ENCODE measurements at places on chromosomes 13 and 19.
A peak's percentile ranks its signal among the peaks of the same experiment; 100 is the strongest.

- no peak for DNase-seq
These were observed 299.3 kb upstream of the ARGLU1 start for GRCh38 chr13:106867249-106867648.

- DNase-seq = no peak
These were observed 176.5 kb downstream of the CACNA1A start for GRCh38 chr19:13329766-13330165.

DNA sequence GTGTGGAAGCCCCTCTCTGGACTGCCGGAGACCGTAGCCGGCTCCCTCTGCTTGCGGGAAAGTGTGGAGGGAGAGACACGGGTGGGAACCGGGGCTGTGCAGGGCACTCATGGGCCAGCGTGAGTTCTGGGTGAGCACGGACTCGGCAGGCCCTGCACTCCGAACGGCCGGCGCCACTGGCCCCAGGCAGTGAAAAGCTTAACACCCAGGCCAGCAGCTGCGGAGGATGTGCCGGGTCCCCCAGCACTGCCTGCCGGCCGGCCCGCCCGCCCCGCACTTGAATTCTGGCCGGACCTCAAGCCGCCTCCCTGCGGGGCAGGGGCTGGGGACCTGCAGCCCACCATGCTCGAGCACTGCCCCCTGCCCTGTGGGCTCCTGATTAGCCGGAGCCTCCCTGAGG lies 147.0 kb downstream of the FGF9 start:
- no peak for DNase-seq

DNA sequence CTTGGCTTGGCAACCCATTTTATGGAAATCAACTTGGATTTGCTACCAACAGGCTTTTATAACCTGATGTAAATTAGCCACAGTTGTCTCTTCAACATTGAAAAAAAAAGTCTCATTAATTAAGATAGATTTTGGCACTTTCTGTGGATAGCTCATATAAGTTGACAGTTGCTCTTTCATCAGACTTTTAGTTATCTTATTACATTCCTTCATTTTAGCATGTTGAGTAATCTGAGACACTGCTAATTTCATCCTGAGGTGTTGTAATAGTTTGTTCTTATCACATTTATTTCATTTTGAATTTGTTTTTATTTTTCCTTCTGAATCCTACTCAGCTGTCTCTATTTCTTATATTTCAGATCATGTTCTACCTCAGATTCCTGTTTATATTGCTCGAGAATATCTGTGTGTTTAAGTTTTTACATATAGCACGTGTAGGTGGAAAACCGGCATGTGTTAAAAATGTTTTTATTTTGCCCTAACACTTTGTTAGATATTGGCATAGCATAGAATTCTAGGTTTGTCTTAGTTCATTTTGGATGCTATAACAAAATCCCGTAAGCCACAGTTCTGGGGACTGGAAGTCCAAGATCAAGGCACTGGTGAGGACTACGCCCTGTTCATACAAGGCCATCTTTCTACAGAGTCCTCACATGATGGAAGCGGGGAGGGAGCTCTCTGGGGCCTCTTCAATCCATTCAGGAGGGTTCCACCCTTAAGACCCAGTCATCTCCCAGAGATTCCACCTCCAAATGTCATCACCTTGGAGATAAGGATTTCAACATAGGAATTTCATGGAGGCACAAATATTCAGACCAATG lies 239.4 kb downstream of the COL4A1 start:
- DNase-seq = no peak

- DNase-seq = no peak
These were observed 1.3 kb downstream of the FBXW9 start for GRCh38 chr19:12695096-12695495.

DNA sequence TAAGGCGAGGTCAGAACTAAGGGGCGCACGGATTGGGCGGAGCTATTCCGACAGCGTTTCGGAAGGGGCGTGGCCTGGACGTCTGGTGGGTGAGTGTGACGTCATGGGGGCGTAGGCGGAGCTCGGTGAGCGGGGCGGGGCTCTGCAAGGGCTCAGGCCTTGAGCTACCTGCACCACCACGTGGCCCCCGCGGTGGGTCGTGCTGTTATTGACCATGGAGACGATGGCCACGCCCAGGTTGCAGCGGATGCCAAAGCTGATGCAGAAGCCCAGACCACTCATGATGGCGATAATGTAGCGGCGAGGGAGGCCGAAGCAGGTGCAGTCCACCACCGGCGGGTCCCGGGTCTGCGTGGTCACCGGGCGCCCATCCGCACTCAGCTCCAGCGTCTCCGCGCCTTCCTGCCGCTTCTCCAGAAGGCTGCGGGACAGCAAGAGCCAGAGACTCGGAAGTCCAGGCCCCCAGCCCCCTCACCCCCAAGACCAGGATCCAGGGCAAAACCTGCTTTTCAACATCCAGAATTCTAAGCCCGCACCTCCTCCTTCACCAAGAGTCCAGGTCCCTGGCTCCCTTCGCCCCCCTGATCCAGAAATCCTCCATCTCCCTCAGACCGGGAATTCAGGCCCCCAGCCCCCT lies 4.8 kb downstream of the SLC17A7 start:
- DNase-seq = no peak

- DNase-seq = no peak
These were observed 44.7 kb downstream of the KLF2 start for GRCh38 chr19:16369306-16369663.

GRCh38 chr13:33535061-33535460 lies 249.5 kb upstream of the STARD13 start:
- no peak for DNase-seq

DNA sequence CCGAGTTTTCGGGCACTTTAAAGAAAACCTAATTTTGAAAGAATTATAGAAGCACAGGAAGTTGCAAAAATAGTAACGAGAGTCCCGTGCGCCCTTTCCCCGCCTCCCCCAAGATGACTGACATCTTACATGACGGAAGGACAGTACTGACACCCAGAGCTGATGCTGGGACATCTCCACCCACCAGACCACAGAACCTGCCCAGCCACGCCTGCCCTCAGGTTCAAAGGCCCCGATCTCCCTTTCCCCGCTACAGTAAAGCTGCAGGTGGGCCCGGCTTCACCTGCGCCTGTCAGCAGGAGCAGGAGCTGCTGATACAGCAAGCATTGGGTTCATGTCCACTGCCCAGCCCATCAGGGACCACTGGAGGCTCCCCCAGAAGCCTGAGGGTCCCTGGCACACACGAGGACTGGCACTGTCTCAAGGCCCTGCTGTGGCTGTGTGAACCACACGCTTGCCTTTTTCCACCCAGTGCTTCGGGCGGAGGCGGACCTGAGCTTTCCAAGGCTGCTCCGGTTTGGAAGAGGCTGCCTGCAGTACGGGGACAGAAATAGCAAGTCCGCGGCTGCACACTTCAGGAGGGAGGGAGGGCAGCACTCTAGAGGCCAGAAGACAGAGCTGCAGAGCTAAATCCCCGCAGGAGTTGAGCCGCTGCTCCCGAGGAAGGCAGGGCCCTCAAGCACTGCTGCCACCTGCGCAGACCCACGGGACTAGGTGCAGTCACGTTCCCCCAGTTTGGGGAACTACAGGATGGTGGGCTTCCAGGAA lies 8.7 kb downstream of the MAP2K2 start:
- peak; percentile 14 for DNase-seq

DNA sequence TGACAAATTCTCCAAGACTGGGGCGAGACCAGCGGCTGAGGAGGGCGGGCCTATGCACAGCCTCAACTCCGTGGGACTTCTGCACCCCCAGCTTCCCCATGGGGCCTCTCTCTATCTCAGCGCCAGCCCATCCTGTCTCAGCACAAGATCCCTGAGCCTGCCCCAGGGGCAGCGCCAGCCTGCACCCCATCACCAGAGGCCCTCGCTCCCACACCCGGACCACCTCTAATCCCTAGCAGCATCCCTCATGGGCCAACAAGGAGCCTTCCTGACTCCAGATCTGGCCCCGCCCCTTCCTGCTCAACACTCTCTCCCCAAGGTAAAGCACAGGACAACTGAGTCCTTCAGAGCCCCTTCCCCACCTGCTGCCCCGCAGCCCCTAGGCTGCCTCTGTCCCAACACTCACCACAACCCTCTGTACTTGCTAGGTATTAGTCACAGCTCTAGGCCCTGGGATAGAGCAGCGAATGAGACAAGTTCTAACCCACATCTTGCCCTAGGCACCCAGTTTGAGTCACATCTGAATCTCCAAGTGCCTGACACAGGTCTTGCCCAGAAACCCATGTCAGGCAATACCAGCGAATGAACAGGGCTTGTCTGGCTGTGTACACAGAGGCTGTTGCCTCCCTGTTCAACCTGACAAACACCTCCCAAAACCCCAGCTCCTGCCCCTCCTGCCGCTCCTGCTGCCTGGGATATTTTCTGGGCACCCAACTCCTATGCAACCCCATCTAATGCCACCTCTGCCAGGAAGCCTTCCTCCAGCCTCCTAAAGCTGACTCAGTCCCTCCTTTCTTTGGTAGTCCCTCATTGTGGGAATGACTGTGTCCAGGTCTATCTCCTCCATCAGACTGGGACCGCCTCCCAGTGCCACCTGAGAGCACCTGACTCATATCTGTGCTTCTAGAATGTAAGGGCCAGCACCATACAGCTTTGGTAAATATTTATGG lies 18.6 kb downstream of the GRIK5 start:
- DNase-seq = no peak

GRCh38 chr13:74747186-74747955 lies 613.2 kb upstream of the KLF12 start:
- no peak for DNase-seq

- DNase-seq = no peak
These were observed 24.6 kb downstream of the CCNE1 start for GRCh38 chr19:29836409-29836825.

DNA sequence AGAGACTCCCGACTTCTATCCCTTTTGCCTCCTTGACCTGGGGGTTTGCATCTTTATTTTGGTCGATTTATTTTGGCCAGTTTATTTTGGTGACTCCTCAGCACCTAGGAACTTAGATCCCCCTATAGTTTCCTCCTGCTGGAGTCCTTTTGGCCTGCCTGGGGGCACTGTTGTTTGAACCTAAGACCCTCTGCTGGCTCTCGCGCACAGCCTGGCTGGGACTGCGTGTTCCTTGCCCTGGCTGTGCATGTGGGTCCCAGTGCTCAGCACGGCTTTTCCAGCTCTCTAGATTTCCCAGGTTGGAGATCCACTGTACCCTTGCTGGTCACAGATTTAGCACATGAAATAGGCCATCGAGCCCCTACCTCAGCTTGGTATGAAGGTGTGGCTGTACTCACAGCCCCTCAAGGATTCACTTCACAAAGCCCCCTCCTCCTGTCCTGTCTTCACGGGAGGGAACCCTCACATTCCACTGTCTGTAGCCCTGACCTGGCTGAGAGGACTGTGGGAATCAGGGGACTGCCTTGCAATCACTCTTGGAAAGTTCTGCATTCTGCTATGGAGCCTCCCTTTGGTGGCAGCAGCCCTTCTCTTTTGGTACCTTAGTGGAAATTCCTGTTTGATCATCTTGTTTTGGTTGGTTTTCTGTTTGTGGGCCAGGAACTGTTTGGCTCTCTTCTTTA lies 8.3 kb downstream of the UBAC2 start:
- DNase-seq = no peak

DNA sequence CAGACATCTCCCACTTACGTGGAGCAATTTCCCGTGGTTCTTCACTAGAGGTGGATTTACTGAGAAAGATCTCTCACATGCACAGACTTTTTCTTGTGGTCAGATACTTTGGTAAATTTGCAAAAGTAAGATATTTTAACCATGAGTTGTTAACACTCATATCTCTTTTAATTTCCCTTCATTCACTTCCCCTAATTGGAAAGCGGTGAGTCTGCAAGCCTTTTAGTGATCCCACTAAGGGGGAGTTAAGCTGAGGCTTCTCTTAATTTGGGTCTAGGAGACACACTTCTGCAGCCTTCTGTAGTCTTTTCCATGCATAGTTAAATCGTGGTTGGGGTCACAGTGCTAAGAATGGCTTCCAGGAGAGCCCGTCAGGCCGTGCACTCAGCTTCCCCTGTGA lies 30.7 kb upstream of the SERPINE3 start:
- no peak for DNase-seq

DNA sequence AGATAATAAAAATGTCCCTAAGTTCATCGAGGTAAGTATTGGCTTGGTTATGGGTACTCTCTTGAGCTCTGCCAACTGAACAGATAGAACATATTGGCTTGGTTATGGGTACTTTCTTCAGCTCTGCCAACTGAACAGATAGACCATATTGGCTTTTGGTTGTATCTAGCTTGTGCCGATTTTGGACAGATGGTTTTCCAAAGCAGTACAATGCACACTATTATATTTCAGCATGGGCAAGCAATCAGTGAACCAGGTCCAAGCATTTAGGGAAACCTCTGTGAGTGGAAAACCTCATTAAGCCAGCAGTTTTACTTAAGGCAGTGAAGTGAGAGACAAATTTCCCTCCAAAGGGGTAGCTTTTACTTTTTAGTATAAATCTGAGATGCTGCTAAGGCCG lies 1440.5 kb upstream of the SPRY2 start:
- DNase-seq = no peak

DNA sequence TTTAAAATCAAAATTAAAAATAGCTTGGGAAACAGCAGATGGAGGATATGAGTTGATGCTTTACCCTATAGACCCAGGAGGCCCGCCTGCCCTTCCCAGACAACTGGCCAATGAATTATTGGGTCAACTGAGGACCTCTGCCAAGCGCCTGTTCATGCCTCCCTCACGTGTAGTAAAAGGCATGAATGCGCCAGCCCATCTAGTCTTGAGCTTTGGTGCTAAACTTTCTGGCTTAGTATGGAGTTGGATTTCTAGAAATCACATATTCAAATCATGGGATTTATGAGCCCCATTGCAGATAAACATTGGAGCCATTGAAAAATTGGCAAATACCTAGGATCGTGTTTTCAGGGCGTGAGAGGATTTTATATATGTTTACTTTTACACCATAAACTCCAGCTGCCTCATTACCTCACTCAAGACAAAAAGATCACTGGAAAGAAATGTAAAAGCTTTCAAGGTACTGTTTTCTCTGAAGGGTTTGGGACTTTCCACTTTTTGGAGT lies 47.1 kb downstream of the COL4A2 start:
- no peak for DNase-seq

DNA sequence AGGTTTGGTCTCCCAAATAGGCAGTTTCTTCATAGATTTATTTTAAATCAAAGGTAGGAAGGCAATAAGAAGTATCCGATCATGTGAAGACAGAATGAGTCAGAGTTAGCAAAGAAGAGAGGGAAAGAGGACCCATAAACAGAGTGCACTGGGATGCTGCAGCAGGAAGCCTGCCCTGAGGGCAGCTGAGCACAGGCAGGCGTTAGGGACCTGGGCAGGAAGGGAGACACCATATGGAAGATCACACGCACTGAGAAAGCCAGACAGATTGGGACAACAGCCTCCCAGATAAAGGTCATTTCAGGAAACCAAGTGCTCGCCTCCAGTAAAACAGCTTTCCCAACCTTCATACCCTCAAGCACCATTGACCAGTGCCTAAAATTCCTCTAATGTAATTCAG lies 598.0 kb downstream of the EFNB2 start:
- DNase-seq = no peak
